ENCODE measurements at places on chromosomes 11 and 22. TPM values are rescaled to one million over a fixed set of nuclear protein-coding genes. Genes with fewer than 3 reads are reported as not detected.

- DNase-seq = no peak
Observed at GRCh38 chr22:45903355-45904135, 73.4 kb downstream of the WNT7B start.

GRCh38 chr11:4190519-4190918, 95.9 kb downstream of the RRM1 start:
- DNase-seq = no peak

The VSIG2 gene
- 0.49 TPM for total RNA-seq

- DNase-seq = no peak
Observed at GRCh38 chr11:17735818-17736578, 1.4 kb downstream of the KCNC1 start.

DNA sequence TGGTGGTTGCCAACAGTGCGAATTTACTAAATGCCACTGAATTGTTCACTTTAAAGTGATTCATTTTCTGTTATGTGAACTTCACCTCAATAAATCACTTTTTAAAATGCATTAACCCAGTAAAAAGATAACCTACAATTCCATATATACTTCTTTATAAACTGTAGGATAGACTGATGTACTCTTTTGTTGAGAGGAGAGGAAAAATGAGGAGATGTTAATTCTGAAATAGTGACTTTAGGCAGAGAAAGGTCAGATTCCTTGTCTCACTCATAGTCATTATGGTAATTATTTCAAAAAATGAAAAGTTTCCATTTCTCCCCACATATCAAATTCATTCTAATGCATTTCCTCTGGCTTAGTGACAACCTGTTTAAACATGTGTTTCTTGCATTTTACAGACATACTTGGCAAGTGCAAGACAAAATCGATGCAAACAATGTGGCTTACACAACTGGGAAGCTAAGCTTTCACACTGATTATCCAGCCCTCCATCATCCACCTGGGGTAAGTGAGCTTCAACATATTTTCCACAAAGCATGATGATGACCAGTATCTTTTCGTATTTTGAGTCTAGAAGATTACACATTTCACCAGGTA, 74.5 kb downstream of the BBOX1 start:
- peak; percentile 75 for DNase-seq

DNA sequence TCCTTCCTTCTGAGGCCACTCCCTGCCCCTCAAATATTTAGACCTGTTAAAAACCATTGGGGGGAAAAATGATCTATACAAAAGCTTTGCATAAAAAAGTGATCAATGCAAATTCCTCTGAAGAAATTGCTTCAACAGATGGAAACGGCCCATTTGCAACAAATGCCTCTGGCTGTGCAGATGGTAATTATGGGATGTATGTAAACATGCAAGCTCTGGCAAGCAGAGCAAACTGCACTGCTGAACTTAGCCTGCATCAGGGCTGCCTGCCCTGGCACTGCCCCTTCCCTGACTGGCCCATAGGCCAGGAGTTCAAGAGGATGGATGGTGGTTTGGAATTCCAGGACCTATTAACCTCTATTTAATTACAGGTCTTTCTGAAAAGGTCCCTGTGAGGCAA, 388.7 kb downstream of the MIAT start:
- DNase-seq = no peak

DNA sequence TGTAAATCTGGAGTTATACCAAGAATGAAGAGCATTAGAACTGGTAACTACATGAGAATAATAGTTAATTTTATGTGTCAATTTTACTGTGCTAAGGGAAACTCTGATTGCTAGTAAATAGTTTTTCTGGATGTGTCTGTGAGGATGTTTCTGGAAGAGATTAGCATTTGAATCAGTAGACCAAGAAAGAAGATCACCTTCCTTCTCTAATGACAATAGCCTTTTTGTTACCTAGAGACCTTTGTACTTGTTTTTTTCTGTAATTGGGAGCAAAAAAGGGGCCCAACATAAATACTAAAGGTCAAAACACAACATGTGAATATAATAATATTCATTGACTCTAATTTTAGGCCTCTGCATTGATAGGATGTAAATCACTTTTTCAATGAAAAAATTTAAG, 100.6 kb downstream of the DLG2 start:
- no peak for DNase-seq

GRCh38 chr11:106585061-106585460, 433.2 kb downstream of the GUCY1A2 start:
- no peak for DNase-seq

GRCh38 chr11:19919050-19919561, 206.5 kb downstream of the NAV2 start:
- no peak for DNase-seq

DNA sequence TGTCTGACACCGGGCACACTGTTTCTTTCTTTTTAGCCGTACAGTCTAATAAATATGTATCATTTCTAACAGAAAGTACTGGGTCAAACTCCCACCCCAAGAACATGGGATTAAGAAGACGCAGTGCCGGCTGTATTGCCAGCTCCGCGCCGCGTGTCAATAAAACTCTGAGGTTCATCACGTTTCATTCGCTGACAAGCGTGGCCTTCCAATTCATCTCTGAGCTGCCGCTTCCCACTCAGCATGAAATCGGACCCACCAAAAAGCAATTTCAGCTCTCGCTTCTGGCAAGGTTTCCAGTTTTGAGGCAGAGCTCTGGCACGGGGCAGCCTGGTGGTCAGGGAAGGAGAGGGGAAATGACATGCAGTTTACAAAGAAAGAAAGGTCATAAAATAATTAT, 819.8 kb downstream of the OPCML start:
- peak; percentile 7 for DNase-seq

The P2RX6 gene
- 19.8 TPM for total RNA-seq

- DNase-seq = peak; percentile 44
Observed at GRCh38 chr11:48108231-48109045, 108.2 kb upstream of the OR4B1 start.

DNA sequence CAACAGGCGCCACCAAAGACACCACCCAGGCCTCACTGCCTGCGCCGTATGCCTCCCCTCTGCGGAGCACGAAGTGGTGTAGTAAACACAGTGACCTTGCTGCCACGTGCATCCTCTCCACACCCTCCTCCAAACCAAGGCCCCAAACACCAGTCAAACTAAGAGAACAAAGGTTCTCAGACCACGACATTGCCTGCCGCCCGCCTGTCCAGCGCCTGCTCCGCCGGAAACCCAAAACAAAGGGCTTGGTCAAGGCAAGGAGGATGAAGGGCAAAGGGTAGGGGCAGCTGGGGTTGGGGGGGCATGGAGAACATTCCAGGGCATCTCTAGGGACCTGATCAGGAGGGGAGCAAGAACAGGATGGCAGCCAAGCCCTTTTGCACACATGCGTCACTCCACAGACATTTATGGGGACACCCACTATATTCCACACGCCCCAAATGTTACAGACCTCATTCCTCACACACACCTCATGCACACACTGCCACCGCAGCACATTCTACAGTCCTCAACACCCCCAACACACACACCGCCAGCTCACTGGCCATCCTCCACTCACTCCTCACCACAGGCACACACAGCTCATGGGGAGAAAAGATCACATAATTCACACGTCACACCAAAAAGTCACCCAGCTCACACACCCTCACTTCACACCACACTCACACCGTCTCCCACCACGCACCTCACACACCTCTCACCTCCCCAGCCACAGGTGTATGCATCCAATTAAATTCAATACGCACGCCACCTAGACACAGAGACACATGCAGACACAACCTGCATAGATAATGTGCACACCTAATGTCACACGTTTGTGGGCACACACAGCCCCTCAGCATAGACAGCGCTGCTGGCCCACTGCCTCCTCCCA, 34.5 kb downstream of the PDE2A start:
- no peak for DNase-seq

The PRR33 gene
- total RNA-seq = 2.0 TPM

The C1QTNF4 gene
- 11.3 TPM for total RNA-seq

The NXPE1 gene
- total RNA-seq = not detected

The GLYAT gene
- not detected for total RNA-seq

The OR51E2 gene
- 0.53 TPM for total RNA-seq

- no peak for DNase-seq
Observed at GRCh38 chr11:62842171-62842741, 2.9 kb upstream of the WDR74 start.

GRCh38 chr22:47567126-47568090, 805.0 kb downstream of the TBC1D22A start:
- no peak for DNase-seq

GRCh38 chr11:117557361-117557760, 229.7 kb downstream of the CEP164 start:
- DNase-seq = no peak

GRCh38 chr11:118343248-118343647, 743 bp upstream of the CD3D start:
- no peak for DNase-seq

DNA sequence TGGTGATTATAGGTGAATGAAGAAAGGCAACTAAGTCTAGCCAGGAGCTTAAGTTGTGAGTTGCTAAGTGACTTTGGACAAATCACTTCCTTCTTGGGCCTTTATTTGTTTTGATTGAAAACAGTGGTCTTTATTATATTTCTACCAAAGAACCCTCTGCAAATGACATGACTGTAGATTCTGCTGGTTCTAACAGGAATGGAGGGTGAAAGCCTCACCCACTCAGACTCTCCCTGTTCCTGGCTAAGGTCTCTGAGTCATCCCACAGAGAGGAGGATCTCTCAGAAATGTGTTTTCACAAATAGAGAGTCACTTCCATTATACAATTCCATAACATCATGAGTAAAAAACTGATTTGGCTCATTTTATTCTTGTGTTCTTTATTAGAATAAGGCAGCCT, 583.9 kb upstream of the LRRC4C start:
- DNase-seq = no peak
